NCI-H1417 treated with DMSO at 0.1 percent for 48 hours (cell line): ENCODE measurements at places on chromosomes 16 and 17.

GRCh38 chr16:66388350-66389139 is 22.1 kb downstream of the CDH5 start:
- no peak for DNase-seq

GRCh38 chr17:81400154-81400977 is 5.1 kb downstream of the BAHCC1 start:
- no peak for DNase-seq

- no peak for DNase-seq
These were observed 1.7 kb downstream of the CYTH1 start for GRCh38 chr17:78780335-78780734.

DNA sequence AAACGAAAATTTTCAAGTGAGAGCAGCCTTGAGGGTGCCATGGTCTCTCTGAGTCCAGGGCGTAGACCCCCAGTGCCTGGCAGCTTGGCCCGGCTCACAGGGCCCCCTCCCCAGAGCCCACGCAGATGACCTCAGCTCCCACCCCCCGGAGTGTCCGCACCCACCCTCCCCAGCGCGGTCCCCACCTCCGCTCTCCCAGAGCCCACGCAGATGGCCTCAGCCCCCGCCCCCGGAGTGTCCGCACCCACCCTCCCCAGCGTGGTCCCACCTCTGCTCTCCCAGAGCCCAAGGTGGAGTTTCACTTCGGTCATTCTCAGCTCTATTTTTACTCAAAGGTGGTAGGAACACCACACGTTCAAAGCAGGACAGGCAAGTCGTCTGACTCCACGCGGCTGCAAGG is 13.9 kb downstream of the ABR start:
- DNase-seq = no peak

DNA sequence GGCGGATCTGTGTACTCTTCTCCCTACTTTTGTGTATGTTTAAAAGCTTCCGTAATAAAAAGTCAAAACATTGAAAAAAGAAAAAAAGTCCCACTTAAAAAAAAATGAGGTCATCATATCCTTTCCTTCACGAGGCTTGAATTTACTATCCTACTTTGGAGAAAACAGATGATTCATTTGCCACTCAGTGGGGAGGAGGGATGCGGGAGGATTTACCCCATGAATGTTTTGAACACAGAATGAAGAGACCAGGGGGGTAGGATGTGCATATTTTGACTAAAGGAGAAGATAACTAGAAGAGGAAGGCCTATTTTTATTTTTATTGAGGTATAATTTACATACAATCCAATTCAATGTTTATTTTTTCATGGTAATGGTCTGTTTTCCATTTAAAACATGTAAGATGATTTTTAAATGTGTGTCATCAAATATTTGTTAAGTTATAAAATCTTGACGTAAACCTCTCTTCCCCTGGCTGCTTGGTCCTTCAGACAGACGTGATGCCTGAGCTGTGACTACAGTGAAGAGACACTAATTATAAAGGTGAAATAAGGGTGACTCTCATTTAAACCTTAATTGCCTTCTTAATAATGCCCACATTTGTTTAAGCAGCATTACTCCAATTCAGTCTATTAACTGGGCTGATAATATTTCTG is 135.4 kb upstream of the AXIN2 start:
- DNase-seq = no peak

- peak; percentile 5 for DNase-seq
These were observed 34.0 kb downstream of the ADGRG5 start for GRCh38 chr16:57576429-57576870.

- DNase-seq = no peak
These were observed 77.0 kb upstream of the CA10 start for GRCh38 chr17:52235516-52235915.

- no peak for DNase-seq
These were observed 22.1 kb downstream of the TMC7 start for GRCh38 chr16:19005561-19006445.

DNA sequence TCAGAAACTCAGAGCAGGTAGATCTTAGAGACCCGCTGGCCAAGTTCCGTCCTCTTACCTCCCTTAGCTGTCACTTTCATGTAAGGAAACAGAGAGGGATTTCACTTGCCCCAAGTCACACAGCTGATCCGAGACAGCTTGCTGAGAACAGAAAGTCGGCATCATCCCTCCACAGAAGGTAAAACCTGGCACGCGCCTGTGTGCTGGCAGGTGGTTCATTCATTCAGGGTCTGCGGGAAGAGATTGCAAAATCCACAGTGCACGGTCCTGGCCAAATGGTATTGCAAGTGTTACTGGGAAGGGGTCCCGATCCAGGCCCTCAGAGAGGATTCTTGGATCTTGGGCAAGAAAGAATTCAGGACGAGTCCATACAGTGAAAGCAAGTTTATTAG is 139.4 kb upstream of the RPH3AL start:
- DNase-seq = no peak

DNA sequence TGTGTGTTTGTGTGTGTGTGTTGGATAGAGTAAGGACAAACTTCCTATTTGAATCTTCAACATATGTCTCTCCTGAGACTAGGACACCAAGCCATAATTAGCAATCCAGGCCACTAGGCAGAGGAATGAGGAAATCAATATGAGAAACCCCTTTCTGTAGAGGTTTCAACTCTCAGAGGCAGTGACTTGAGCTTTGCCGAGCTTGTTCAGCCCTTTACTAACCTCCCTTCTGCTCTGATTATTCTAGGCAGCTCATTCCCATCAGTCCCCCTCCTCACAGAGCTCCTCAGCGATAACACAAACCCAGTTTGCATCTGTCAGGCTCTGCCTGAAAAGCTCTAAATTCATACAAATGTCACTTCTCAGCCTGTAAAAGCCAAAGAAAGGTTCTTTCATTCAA is 1030.3 kb downstream of the CDH8 start:
- no peak for DNase-seq

DNA sequence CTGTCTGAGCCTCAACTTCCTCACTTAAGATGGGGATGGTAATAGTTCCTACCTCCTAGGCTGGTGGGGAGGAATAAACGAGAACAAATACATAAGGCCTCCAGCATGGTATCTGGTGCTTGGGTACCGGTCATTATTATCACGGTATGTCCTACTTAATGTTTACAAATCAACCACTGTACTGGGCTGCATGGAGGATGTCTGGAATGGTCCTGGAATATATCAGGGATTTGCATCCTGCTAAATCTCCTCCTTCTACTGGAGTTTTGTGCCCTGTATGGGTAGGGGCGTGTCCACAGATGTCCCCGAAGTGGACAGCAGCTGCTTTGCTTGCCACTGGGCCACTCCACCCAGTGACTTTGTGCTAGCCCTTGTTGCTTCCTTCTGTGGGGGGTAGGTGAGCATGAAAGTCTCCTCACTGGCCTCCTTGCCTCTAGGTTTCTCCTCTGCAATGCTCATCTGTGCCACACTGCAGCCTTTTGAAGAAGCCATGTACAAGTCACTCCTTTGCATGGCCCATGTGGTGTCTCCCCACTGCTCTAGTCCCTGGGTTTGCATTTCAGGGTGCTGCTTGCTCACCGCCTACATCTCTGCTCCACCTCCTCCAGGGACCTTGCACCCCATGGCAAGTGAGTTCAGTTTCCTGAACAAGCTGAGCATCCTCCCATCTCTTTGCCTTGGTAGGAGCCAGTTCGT is 2.2 kb upstream of the CMIP start:
- DNase-seq = no peak

DNA sequence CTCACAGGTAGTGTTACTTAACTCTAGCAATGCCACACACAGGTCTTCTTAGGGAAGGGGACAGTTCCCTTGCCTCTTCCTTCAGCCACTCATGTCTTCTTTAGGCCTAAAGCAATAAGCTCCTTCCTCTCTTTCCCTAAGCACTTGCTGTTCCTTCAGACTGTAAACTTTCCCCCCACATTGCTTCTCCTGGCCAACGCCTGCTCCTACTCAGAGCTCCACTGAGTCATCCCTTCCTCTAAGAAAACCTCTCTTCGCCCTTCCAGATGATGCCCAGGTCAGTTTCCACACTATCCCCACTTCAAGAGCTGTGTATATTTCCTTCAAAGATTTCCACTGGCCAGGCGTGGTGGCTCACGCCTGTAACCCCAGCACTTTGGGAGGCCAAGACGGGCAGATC is 12.5 kb upstream of the EPOP start:
- DNase-seq = no peak

GRCh38 chr16:2775131-2775716 is 1.9 kb downstream of the ELOB start:
- no peak for DNase-seq

- DNase-seq = no peak
These were observed 7.7 kb downstream of the RAP1GAP2 start for GRCh38 chr17:2803971-2804370.

DNA sequence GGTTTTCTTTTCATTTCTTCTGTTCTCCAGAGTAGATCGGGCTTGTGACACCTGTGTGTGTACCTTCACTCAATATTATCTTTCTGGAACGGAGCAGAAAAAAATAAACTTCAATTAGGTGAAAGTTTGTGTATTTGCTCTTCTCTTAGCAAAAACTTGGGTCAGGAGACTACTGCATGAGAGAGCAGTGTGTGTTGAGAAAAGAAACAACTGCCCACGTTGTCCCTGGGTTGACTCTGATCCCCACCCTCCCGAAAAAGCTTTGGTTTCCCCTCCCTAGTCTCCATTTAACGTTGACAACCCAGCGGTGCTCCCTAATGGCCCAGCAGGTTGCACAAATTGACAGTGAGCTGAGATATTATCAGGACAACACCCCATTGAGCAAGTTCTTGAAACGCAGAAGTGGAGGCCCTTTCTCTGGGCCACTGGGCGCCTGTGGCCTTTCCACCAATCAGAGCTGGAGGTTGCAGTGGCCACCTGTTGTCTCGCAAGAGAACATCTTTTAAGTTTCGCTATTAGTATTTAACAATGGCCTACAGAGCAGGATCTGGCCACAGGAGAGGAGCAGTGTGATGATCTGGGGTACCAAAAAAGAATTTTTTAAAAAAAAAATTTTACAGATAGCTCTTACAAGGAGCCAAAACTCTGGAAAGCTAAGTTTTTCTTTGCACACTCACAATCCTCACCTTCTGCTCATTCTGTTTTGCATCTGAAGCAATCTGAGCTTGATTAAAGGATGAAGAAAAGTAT is 1.5 kb upstream of the TOX3 start:
- DNase-seq = no peak

GRCh38 chr16:86181526-86181925 is 282.6 kb downstream of the IRF8 start:
- DNase-seq = no peak

DNA sequence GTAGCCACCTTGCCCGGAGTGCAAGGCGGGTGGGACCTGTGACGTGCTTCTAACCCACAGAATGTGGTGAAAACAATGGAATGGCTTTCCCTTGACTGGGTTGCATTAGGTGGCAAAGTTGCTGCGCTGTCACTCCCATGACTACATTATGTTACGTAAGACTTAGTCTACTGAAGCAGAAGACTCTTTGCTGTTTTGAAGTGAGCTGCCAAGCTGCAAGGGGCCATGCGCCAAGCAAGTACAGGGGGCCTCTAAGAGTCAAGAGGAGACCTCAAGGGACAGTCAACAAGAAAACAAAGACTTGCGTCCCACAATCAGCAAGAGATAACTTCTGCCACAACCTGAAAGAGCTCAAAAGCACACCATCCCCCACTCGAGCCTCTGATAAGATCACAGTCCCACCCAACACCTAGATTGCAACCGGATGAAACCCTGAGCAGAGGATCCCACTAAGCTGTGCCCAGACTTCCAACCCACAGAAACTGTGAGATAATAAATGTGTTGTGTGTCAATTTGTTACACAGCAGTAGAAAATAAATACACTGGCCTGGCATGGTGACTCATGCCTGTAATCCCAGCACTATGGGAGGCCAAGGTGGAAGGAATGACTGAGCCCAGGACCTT is 16.5 kb downstream of the ANKRD11 start:
- no peak for DNase-seq

DNA sequence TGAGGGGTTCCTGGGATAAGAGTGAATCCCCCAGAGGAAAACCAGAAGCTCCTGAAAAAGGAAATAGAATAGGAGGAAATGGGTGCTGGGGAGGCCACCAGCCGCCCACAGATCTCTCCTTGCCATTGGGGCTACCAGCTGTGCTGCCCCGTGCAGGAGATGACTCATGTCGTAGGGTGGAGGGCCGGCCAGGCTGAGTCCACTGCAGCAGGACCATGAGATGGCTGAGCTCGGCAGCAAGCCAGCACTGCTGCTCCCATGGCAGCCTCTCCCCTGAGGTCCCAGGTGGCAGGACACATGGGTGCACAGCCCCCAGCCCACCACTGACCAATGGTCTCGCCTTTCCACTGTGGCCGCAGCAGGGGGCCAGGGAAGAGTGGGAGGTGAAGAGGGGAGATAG is 95.5 kb downstream of the GNAO1 start:
- DNase-seq = no peak

DNA sequence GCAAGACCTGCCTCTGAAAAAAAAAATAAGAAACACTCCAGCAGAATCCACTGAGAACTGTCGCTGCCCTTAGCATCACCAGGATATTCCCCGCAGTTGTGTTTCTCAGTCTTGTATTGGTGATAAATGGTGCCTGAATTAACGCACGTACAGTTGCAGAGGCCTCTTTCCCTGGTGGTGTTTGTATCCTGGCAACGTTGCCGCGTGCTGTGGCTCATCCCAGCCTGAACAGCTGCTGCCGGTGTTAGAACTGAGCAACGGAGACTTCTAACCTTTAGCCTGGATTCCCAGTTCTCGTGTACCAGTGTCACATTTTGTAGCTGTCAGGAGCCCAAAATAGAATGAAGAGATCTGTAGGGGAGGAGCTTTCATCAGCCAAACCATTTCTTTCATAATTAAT is 4.8 kb downstream of the MLYCD start:
- DNase-seq = no peak

DNA sequence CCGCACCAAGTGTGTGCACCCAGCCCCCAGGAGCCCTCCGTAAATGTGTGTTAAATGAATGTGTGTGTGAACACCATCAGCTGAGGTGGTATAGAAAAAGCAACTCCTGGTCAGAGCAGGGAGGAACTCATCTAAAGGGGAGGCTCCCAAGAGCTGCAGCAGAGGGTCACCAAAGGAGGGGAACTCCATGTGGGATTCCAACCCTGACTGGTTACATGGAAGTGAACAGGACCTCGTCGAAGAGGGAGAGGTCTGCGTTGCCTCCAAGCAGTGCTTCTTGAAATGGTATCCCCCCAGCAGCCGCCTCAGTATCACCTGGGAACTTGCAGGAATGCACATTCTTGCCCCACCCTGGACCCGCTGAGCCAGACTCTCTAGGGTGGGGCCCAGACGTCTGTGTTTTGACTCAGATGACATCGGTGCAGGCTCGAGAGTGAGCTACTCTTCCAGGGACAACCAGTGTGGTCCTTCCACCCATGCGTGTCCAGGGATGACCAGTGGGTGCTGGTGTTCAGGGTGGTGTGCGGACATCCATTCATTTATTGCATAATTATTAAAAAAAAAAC is 30.8 kb downstream of the ADCY9 start:
- no peak for DNase-seq

- DNase-seq = no peak
These were observed 77.0 kb downstream of the CACNG1 start for GRCh38 chr17:67121316-67121891.

GRCh38 chr17:76166168-76166567 is 25.1 kb upstream of the FOXJ1 start:
- DNase-seq = no peak

GRCh38 chr16:4506450-4506849 is 30.3 kb downstream of the HMOX2 start:
- no peak for DNase-seq
